ENCODE measurements at places on chromosomes 2 and 18. TPM values are rescaled to one million over a fixed set of nuclear protein-coding genes. Genes with fewer than 3 reads are reported as not detected.
A peak's percentile ranks its signal among the peaks of the same experiment; 100 is the strongest.

Gene CCDC178
- 0.29 TPM for total RNA-seq

Gene ARL4C
- 9.0 TPM for total RNA-seq

- peak overlapping the region; percentile 98 for H3K27ac ChIP-seq
- no peaks in the 10 kb centered on the region for H3K36me3 ChIP-seq
- H3K4me3 ChIP-seq: no peak overlapping the region
- H3K27me3 ChIP-seq: no peaks in the 10 kb centered on the region
- DNase-seq: no peak
- peaks cover 8% of the 10 kb centered on the region for H3K4me1 ChIP-seq
These were observed 224.8 kb downstream of the FAM210A start for GRCh38 chr18:13501543-13501887.

- no peaks in the 10 kb centered on the region for H3K4me1 ChIP-seq
- no peaks in the 10 kb centered on the region for H3K36me3 ChIP-seq
- no peak overlapping the region for H3K4me3 ChIP-seq
- DNase-seq: no peak
These were observed 69.8 kb upstream of the PDE1A start for GRCh38 chr2:182496596-182496995.

DNA sequence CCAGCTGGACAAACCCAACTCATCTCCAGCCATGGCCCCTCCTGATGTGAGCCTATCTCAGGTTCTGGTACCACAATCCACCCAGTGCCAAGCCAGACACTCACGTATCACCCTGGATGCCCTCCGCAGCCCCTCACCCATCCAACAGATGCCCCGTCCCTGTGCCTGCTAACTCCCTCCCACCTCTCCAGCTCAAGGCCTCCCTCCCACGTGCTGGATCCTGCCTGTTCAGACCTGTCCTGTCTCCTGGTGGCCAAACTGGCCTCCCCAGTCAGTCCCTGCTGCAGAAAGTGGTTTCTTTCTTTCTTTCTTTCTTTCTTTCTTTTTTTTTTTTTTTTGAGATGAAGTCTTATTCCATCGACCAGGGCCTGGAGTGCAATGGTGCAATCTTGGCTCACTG, 86.2 kb downstream of the RRM2 start:
- H3K27me3 ChIP-seq: no peaks in the 10 kb centered on the region
- H3K4me3 ChIP-seq: no peak overlapping the region
- DNase-seq: no peak
- H3K4me1 ChIP-seq: no peaks in the 10 kb centered on the region
- H3K27ac ChIP-seq: no peak overlapping the region

Gene STEAP3
- total RNA-seq: 2.5 TPM

Gene PKDCC
- total RNA-seq: 85.3 TPM

DNA sequence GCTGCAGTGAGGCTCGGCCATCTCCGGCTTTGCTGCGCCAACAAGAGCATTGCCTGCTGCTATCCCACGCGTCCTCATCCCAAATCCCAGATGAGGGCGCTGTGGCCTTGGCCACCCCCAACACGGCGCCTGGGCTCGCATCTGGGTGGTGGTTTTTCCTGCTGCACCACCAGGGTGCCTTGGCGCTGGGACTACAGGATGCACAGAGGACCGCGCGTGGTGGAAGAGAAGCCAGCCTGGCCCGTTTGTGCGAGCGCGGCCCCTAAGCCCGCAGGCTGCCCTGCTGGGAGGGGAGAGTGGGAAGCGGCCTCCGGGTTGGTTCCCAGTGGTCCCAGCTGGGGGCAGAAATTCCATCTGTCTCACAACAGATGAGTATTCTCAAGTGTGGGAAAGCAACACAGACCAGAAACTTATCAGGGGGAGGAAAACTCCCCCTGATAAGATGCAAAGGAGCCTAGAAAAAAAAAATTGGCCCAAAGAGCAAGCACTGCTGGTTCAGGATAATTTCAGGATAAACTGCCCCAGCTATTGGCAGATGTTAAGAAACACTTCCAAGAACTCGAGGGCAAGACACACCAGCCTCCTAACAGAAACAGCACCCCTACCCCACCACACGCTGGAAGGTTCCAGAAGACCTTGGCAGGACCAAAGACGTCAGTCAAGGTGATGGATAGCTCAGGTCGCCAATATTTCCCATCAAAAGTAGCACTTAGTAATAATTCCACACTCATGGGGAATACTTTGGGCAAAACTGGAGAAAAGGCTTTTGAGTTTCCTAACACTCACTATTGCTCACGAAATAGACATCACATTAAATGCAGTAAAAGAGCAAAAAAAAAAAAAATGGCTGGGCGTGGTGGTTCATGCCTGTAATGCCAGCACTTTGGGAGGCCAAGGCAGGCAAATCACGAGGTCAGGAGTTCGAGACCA, 152.1 kb downstream of the PXDN start:
- H3K27ac ChIP-seq: no peak overlapping the region
- no peak overlapping the region for H3K4me3 ChIP-seq
- no peaks in the 10 kb centered on the region for H3K27me3 ChIP-seq
- no peaks in the 10 kb centered on the region for H3K4me1 ChIP-seq
- H3K36me3 ChIP-seq: no peaks in the 10 kb centered on the region

DNA sequence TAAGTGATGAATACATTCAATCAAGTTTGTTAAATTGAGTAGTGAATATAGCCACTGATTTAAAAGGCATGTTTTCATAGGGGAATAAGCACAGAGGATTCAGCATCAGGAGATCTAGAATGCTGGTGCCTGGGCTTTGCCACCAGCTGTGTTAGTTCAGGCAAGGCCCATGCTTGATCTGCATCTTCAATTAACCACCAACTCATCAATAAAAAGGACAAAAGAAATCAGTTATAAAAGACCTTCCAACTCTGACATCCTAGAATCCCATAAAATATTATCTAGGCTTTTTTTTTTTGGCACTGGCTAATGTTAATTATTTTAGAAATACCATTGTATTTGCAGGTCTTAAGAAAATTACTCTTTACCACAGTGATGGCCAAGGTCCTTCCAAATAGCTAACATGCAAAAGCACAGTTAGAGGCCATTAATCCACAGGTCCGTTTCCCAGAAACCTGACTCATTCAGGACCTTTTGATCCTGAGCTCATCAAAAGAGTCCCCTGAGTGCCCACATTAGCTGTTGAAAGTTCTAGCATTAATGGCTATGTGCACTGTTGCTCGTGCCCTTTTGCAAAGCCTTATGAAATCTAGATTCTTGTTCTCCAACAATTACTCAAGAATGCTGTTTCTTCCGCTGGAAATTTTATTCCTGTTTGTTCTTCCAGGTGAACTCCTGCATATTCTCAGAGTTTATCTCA, 170.0 kb downstream of the CYRIA start:
- H3K4me3 ChIP-seq: no peak overlapping the region
- no peaks in the 10 kb centered on the region for H3K27me3 ChIP-seq
- no peaks in the 10 kb centered on the region for H3K4me1 ChIP-seq
- no peak overlapping the region for H3K27ac ChIP-seq
- H3K36me3 ChIP-seq: no peaks in the 10 kb centered on the region

GRCh38 chr2:68466361-68466777, 725 bp downstream of the FBXO48 start:
- H3K27ac ChIP-seq: no peak overlapping the region
- no peaks in the 10 kb centered on the region for H3K27me3 ChIP-seq
- no peaks in the 10 kb centered on the region for H3K36me3 ChIP-seq
- peak overlapping the region; percentile 96 for H3K4me3 ChIP-seq
- DNase-seq: peak; percentile 57

Gene GPR155
- total RNA-seq: 4.5 TPM

Gene EML6
- total RNA-seq: 1.7 TPM

DNA sequence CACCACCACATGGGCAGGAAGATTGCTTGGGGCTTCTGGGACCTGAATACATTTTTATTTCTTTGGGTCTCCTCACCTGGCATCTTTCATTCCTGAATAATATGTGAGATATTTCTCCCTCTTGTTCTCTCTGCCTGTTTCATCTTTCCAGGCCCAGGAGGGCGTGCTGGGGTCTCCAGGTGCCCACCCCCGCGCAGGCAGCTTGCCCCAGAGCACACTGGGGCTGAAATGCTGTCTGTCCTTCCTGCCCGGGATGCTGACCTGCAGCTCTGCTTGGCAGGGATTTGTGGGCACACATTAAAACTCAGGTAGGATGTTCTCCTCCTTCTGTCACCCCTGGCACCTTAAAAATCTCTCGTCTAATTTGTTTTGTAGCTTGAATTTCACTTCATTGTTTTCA, 39.7 kb upstream of the TEX51 start:
- H3K4me3 ChIP-seq: no peak overlapping the region
- H3K27me3 ChIP-seq: no peaks in the 10 kb centered on the region
- peak; percentile 17 for DNase-seq
- H3K27ac ChIP-seq: no peak overlapping the region
- no peaks in the 10 kb centered on the region for H3K36me3 ChIP-seq
- no peaks in the 10 kb centered on the region for H3K4me1 ChIP-seq

- H3K4me1 ChIP-seq: no peaks in the 10 kb centered on the region
- H3K27me3 ChIP-seq: no peaks in the 10 kb centered on the region
- H3K36me3 ChIP-seq: no peaks in the 10 kb centered on the region
- DNase-seq: no peak
These were observed 10.4 kb downstream of the WDR7 start for GRCh38 chr18:56661360-56662062.

Gene ITGA4
- total RNA-seq: 2.3 TPM

DNA sequence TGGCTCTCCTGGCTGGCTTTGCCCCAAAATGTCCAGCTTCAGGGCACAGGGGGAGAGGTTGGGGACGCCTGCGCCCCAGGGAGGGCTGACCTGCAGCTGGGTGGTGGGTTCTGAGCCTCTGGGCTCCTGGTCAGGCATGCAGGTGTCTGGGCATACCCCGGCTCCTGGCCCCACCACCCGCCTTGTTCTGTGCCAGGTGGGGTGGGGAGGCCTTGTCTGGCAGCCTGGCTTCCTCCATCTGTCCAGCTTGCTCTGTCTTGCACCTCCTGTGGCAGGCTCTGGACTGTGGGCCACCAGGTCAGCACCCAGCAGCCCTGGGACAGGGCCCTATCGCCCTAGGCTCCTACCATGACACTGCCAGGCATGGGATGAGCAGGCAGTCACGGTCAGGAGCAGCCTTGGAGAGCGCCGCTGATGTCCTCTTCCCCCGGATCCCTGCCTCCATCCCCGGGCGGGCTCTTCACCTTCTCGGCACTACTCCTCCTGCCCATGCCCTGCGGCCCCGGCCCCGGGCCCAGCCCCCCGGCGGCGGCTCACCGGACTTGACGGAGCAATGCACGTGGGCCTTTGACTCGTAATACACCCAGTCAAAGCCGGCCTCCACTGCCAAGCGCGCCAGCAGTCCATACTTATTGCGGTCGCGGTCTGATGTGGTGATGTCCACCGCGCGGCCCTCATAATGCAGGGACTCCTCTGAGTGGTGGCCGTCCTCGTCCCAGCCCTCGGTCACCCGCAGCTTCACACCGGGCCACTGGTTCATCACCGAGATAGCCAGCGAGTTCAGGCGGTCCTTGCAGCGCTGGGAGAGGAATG, 3.6 kb downstream of the IHH start:
- peaks cover 6% of the 10 kb centered on the region for H3K4me1 ChIP-seq
- no peaks in the 10 kb centered on the region for H3K36me3 ChIP-seq
- peak; percentile 64 for DNase-seq
- peak overlapping the region; percentile 68 for H3K4me3 ChIP-seq
- no peak overlapping the region for H3K27ac ChIP-seq
- peaks cover 98% of the 10 kb centered on the region for H3K27me3 ChIP-seq

DNA sequence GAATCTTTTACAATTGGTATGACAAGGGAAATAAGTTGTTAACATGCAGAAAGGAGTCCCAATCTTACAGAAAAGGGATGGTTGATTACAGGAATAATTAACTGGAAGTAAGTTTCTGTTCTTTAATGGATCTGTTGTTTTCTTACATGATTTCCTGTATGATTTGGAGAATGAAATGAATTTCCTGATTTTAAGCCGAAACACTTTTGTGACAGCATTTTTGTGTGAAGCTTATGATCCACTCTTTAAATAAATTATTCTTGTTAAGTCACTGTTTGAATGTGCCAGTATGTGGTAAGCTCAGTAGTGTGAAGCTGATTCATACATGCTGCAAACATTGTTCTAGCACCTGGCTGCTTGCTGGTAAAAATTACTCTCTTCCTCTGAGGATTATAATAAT, 516.2 kb downstream of the DCDC2C start:
- H3K36me3 ChIP-seq: no peaks in the 10 kb centered on the region
- DNase-seq: no peak
- no peaks in the 10 kb centered on the region for H3K27me3 ChIP-seq
- H3K4me3 ChIP-seq: no peak overlapping the region
- H3K4me1 ChIP-seq: no peaks in the 10 kb centered on the region

Gene LTBP1
- 36.3 TPM for total RNA-seq

Gene COL4A4
- total RNA-seq: 2.2 TPM

- no peak overlapping the region for H3K27ac ChIP-seq
- H3K27me3 ChIP-seq: no peaks in the 10 kb centered on the region
- no peaks in the 10 kb centered on the region for H3K36me3 ChIP-seq
- peak; percentile 47 for DNase-seq
- H3K4me3 ChIP-seq: no peak overlapping the region
These were observed 169.2 kb upstream of the HS6ST1 start for GRCh38 chr2:128487650-128488387.

DNA sequence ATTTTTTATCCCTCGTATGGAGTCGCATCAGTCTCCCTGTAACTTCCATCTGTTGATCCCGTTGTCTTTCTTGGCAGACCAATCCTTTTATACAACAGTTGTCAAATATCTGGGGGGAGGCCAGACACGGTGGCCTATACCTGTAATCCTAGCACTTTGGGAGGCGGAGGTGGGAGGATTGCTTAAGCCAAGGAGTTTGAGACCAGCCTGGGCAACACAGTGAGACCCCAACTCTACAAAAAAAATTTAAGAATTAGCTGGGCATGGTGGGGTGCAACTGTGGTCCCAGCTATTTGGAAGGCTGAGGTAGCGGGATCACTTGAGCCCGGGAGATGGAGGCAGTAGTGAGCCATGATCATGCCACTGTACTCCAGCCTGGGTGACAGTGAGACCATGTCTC, 2.0 kb downstream of the XRCC5 start:
- DNase-seq: peak; percentile 13
- H3K36me3 ChIP-seq: peaks cover 53% of the 10 kb centered on the region
- H3K4me1 ChIP-seq: peaks cover 9% of the 10 kb centered on the region
- peak overlapping the region; percentile 89 for H3K4me3 ChIP-seq
